Colonic mucosa (tissue), 4 donors: ENCODE measurements at places on chromosomes 7 and 10. TPM values are rescaled to one million over a fixed set of nuclear protein-coding genes. Genes with fewer than 3 reads are reported as not detected.

- no peaks in the 10 kb centered on the region for H3K27me3 ChIP-seq
- H3K27ac ChIP-seq = no peak overlapping the region
- H3K4me1 ChIP-seq = no peaks in the 10 kb centered on the region
- DNase-seq = no peak
- H3K36me3 ChIP-seq = no peaks in the 10 kb centered on the region
- no peak overlapping the region for H3K4me3 ChIP-seq
These were observed 16.4 kb upstream of the FOXK1 start for GRCh38 chr7:4665661-4666060.

EDRF1 gene
- 20.4 TPM for total RNA-seq

DNA sequence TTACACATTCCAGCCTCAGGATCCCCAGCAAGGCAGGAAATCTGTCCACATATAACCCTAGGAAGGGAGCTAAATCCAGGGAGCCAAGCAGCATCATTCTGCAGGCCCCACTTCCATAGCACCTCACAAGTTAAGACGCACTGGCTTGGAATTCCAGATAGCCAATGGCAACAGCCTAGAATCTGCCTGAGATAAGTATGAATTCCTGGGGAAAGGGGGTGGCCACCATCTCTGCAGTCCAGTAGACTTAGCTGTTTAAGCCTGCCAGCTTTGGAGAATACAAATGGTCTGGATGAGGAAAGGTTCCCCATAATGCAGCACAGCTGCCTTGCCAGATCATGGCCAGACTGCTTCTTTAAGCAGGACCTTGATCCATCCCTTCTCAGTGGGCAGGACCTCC is 179.4 kb upstream of the PRSS1 start:
- no peak overlapping the region for H3K4me3 ChIP-seq
- H3K27me3 ChIP-seq = no peaks in the 10 kb centered on the region

MKX gene
- total RNA-seq = 2.3 TPM

- no peak overlapping the region for H3K27ac ChIP-seq
- no peaks in the 10 kb centered on the region for H3K4me1 ChIP-seq
- no peak overlapping the region for H3K4me3 ChIP-seq
- no peaks in the 10 kb centered on the region for H3K27me3 ChIP-seq
- no peaks in the 10 kb centered on the region for H3K36me3 ChIP-seq
- no peak for DNase-seq
These were observed 321.9 kb downstream of the REEP3 start for GRCh38 chr10:63843107-63843506.

TAF3 gene
- total RNA-seq = 6.3 TPM

- H3K36me3 ChIP-seq = no peaks in the 10 kb centered on the region
- H3K4me3 ChIP-seq = no peak overlapping the region
- no peak for DNase-seq
- no peaks in the 10 kb centered on the region for H3K4me1 ChIP-seq
- H3K27me3 ChIP-seq = no peaks in the 10 kb centered on the region
These were observed 10.6 kb downstream of the CRTAC1 start for GRCh38 chr10:98019784-98020183.

DNA sequence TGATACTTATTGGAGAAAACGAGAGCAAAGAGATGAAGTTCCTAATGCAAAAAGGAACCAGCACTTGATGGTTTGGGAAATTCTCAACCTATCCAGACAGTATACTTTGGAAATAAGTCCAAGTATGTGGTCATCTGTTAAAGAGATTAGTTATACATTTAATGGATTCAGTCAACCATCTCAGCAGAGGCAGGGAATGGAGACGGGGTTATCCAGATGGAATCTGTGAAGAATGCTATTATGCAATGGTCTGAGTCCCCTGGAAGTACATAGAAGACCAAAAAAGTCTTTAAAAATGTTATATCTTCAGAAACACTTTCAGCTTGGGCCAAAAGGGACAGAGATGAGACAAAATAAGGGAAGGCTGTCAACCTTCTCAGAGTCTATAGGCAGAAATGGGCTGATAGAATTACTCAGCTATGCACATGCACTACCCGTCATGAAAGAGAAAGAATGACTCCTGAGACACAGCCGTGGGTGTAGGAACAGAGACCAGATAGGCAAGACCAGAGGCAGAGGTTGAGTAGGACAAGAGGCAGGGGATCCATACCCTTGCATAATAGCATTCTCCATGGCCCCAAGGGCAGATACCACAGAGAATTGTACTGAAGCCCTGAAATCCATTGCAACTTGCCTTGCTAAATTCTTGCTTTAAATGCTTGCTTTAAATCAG is 738.8 kb upstream of the POT1 start:
- no peak overlapping the region for H3K27ac ChIP-seq
- H3K4me1 ChIP-seq = no peaks in the 10 kb centered on the region
- H3K27me3 ChIP-seq = no peaks in the 10 kb centered on the region
- DNase-seq = no peak
- H3K36me3 ChIP-seq = no peaks in the 10 kb centered on the region

CTAGE6 gene
- not detected for total RNA-seq

DNA sequence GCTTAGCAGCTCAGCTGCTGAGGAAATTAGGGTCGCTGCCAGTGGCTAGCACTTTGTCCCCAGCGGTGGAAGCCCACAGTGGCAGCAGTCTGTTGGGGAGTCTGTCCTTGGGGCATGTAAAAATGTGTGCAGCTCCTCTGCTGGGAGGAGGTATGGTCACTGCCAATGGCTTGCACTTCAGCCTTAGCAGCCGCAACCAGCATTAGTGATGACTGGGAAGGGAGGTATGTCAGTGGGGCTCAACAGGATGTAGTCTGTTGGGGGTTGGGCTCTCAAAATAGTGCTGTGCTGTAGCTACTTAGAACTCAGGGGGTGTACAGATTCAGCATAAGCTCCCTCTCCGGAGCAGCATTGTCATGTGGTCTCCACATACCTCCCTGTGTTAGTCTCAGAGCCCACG is 189.9 kb downstream of the ZEB1 start:
- H3K27ac ChIP-seq = no peak overlapping the region
- H3K36me3 ChIP-seq = no peaks in the 10 kb centered on the region
- H3K27me3 ChIP-seq = no peaks in the 10 kb centered on the region

GPR146 gene
- total RNA-seq = 9.0 TPM

GRCh38 chr10:112917681-112918080 is 32.4 kb upstream of the TCF7L2 start:
- H3K27ac ChIP-seq = no peak overlapping the region
- no peaks in the 10 kb centered on the region for H3K27me3 ChIP-seq
- no peaks in the 10 kb centered on the region for H3K36me3 ChIP-seq
